ENCODE measurements at places on chromosomes 5 and 9. TPM values are rescaled to one million over a fixed set of nuclear protein-coding genes. Genes with fewer than 3 reads are reported as not detected.

The EPB41L4B gene
- total RNA-seq = 0.44 TPM

The ADRB2 gene
- 0.57 TPM for total RNA-seq

The PDCD1LG2 gene
- 0.25 TPM for total RNA-seq

The OCLN gene
- total RNA-seq = 0.61 TPM

The PCDHA9 gene
- total RNA-seq = not detected

Data from activated CD8-positive, alpha-beta memory T cell treated with anti-CD3 and anti-CD28 coated beads for 36 hours (primary cell).